Left renal cortex interstitium (tissue), 4 donors: ENCODE measurements at places on chromosomes 2 and 18. TPM values are rescaled to one million over a fixed set of nuclear protein-coding genes. Genes with fewer than 3 reads are reported as not detected.

DNA sequence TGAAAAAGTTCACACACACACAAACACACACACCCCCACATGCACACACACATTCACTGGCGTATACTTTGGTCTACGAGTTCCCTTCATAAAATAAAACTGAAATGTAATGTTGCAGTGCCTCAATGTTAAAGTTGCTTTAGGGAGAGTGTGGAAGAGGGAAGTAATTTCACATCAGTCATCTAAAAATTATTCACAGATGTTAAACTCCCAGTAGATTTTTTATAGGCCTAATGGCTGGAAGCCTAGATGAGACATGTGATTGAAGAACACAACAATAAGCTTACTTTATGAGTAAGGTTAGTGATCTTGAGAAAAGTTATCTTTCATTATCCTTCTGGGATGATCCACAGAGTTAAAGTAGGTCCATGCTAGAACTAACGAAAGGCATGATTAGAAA, 506.7 kb upstream of the CNTNAP5 start:
- DNase-seq = no peak

FTCDNL1 gene
- polyA plus RNA-seq = 0.85 TPM

POMC gene
- 7.7 TPM for polyA plus RNA-seq

GCG gene
- polyA plus RNA-seq = not detected
